Dorsolateral prefrontal cortex (tissue), 122 donors: ENCODE measurements at places on chromosomes 4 and X.

DNA sequence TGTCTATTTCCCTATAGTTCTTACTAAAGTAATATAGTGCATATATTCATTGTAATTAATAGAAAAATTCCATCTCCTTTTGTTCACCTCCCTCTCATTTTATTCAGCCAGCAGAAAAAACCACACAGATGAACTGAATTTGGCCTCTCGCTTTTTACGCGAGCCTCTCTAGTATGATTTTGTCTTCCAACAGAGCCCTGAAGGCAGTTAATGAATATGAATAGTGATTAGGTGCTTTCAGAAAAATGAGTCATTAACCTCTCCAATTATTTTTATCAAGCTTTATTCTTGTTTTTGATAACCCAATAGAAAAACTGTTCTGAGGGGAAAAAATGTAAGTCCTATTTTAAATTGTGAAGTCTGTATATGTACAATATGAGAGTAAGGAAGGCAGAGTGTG, 74.1 kb downstream of the ZAR1 start:
- DNase-seq: no peak

- no peak for DNase-seq
Observed at GRCh38 chr4:84917086-84917821, 49.2 kb downstream of the WDFY3 start.

- no peak for DNase-seq
Observed at GRCh38 chr4:161554372-161554990, 609.3 kb downstream of the FSTL5 start.

DNA sequence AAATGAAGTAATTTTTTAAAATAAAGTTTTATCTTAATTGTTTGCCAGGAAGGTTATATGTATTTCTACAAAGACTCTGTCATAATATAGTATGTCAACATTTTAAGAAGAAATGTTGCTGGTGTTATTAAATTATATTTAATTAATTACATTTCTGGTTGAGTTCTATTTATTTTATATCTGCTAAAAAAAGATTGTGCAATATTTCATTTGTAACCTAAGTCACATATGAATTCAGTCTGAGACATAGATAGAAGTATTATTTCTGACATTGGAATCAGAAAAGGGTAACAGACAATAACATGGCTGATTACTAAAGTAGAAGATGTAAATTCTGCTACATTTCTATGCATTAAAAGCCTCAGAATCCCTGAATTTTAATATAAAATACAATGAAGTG, 1985.1 kb downstream of the C4orf33 start:
- DNase-seq: no peak

DNA sequence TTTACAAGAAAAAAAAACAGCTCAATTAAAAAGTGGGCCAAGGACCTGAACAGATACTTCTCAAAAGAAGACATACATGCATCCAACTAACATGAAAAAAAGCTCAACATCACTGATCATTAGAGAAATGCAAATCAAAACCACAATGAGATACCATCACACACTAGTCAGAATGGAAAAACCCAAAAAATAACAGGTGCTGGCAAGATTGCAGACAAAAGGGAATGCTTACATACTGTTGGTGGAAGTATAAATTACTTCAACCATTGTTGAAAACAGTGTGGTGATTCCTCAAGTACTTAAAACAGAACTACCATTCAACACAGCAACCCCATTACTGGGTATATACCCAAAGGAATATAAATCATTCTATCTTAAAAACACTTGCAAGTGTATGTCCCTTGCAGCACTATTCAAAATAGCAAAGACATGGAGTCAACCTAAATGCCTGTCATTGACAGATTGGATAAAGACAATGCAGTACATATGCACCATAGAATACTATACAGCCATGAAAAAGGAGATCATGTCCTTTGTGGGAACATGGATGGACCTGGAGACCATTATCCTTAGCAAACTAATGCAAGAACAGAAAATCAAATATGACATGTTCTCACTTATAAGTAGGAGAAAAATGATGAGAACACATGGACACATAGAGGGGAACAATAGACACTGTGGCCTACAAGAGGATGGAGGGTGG, 97.6 kb downstream of the RAB28 start:
- DNase-seq: no peak

- DNase-seq: no peak
Observed at GRCh38 chrX:119201570-119201969, 34.5 kb upstream of the PGRMC1 start.

DNA sequence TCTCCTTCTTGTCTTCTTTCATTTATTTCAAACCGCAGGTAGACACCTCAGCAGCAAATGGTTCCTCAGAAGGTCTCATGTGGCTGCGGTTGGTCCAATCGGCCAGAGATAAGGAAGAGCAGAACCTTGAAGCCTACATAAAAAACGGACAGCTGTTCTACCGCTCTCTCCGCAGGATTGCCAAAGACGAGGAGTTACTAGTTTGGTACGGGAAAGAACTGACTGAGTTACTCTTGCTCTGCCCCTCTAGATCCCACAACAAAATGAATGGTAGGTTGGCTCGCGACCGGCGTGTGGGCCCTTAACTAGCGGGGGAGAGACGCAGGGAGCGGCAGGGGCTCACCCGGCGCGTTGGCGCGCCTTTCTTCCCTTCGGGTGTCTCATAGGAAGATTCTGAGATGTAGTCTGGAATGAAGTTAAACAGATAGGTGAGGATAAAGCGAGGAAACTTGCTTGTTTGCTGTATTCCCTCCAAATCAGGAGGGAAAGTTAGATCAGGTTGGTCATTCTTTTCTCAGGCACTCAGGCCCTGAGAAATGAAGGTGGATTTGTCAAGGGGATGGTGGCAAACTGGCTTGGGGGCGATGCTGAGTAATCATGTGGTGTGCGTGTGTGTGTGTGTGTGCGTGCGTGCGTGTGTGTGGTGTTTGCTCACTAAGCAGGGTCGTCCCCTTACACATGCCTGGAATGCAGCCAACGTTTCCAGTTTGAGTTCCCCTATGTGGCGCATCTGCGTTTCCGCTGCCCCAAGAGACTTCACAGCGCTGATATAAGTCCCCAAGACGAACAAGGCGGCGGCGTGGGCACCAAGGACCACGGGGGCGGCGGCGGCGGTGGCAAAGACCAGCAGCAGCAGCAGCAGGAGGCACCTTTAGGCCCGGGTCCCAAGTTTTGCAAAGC, 4.2 kb downstream of the PRDM8 start:
- no peak for DNase-seq

- peak; percentile 63 for DNase-seq
Observed at GRCh38 chr4:6372649-6373525, 99.5 kb downstream of the PPP2R2C start.

DNA sequence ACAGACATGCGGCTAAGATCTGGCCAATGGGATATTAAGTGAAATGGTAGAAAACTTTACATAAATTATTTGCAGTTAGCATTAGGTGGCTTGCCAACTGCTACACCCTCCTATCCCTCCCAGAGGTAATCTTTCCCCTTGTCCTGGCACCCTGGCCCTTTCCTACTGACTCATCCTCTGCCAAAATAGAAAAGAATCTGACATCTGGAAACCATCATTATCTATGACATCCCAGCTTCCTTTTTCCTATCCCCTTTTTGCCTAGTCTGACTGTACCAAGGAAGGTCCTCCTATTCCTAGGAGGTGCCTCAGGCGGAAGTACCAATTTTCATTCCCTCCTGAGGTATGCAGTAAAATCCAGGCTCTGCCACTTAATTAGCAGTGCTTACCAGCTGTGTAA, 163.6 kb upstream of the KLF3 start:
- DNase-seq: no peak

- no peak for DNase-seq
Observed at GRCh38 chr4:77155631-77156452, 1.2 kb upstream of the CCNG2 start.

- DNase-seq: no peak
Observed at GRCh38 chrX:21870494-21870893, 14.7 kb downstream of the YY2 start.

GRCh38 chr4:123659262-123659661, 262.7 kb downstream of the SPRY1 start:
- no peak for DNase-seq

DNA sequence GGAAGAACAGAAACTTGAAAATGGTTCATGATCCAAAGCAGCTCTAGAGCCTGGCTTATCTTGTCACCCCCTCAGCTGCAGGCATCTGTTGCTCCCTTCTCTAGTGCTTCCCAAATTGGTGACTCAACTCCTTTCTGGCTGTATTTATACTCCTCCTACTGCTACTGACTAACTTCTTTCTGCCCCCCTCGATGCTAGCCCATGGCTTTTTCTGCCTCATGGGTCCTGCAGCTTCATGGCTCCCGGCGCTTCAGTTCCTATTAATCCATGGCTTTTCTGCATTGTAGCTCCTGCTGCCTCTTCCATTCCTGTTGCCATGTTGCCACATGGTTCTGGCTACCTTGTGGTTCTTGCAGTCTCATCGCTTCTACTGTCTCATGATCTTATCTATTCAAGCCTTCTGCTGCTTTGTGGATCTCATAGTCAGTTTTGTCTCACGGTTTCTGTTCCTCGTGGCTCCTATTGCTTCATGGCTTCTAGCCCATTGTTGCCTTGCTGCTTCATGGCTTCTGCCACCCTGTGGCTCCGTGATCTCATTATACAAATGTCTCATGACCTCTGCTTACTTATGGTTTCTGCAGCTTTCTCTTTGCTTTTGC, 48.1 kb downstream of the SMC1A start:
- DNase-seq: no peak

DNA sequence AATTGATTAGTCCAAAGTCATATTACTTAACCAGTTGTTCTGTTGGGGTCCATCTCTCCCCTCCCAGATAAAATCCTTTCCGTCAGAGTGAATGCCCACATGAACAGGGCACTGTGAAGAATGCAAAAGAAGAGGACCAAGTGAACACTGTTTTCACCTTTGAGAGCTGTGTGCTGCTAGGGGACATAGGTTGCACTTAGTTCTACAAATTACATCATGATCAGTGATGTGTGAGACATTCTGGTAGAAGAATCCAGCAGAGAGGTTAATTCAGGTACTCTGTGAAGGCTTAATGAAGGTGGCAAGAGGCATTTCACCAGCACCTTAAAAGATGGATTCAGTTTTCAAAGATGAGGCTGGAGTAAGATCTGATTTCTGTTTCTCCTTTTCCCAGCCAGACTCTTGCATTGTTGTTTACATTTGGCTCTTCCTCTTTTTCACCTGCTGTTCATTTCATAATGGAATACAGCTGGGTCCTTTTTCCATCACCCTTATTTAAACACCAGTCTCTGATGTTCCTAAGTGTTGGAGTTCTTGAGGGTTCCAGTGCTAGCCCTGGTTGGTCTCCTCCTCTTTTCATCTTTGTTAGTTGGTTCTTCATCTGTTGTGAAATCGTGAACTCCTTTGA, 10.9 kb downstream of the GAB1 start:
- no peak for DNase-seq
